Bronchial smooth muscle cell (primary cell): ENCODE measurements at places on chromosomes 11 and 22. TPM values are rescaled to one million over a fixed set of nuclear protein-coding genes. Genes with fewer than 3 reads are reported as not detected.

The RAPSN gene
- total RNA-seq: 0.16 and 0.34 TPM in 2 replicates

The TYR gene
- not detected in 2 replicates for total RNA-seq

The PAMR1 gene
- 256 and 491 TPM in 2 replicates for total RNA-seq

The SCN3B gene
- under 0.01 TPM in 2 replicates for total RNA-seq
